ENCODE measurements at places on chromosomes 5 and 9. TPM values are rescaled to one million over a fixed set of nuclear protein-coding genes. Genes with fewer than 3 reads are reported as not detected.

GRCh38 chr5:135729321-135729786 is 105.1 kb upstream of the SLC25A48 start:
- DNase-seq: no peak

DNA sequence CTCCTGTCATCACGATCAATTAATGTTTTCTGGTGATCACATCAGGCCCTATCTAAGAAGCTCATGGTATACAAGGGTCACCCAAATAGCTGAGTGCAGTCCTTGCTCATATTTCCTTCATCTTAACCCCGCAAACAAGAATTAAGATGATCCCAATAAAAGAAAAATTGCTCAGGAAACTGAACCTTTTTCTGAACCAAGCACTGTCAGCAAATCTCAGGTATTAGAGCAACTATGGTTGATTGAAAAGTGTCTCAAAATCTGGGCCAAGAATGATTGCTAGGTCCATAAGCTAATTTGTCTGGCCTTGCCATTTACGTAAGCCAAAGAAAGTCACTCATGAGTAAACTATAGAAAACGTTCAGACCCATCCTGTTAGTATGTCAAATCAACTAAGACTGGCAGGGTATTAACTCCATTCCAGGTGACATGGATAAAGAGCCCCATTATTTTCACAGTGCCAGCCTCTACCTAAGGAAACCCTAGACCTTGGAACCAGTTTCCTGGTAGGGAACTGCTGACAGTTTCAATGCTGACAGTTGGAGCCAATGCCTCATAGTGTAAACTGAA is 209.3 kb downstream of the DEPDC1B start:
- no peak for DNase-seq

GRCh38 chr5:26622947-26623346 is 415.4 kb downstream of the CDH9 start:
- DNase-seq: no peak

Gene QRFP
- total RNA-seq: not detected

Gene PHYHD1
- 2.2 TPM for total RNA-seq

Gene IFNK
- not detected for total RNA-seq

Gene TLX3
- not detected for total RNA-seq

GRCh38 chr9:92563116-92564100 is 27.6 kb upstream of the ECM2 start:
- no peak for DNase-seq

Gene IQGAP2
- total RNA-seq: 0.36 TPM

DNA sequence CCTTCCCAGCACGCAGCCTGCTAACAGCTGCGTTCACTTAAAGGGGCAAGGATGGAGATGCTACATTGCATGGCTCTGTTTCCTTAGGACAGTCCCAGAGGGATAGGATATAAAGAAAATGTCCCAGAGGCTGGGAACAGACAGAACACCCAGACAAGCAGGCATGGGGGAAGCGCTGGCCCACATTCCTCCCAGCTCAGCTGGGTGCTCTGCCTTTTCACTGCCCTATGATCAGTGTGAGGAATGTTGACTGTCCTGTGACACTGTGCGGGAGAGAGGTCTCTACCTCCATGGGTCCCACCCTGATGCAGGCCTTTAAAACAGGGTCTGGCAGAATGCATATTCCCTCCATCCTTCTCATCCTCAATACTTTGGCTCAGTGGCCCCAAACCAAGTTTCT is 459.4 kb upstream of the DMAC1 start:
- DNase-seq: no peak

- DNase-seq: no peak
Measured at GRCh38 chr5:134445856-134446818, 34.5 kb upstream of the CDKN2AIPNL start.

DNA sequence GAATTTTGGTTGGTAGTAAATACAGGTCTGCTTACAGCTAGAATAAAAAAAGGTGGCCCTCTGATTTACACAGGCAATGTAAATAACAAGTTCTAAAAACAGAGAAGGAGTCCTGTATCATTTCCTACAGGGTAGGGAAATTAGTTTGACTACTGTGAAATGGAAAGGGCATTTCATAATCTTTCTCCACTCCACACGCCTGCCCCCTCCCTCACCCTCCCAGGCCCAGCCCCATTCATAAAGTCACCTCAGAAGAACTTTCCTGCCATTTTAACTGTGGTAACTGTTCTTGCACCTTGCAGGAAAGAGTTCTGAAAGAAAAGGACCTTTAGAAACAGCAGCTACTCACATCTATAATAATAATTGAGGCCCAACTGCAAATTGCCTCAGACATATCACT is 69.7 kb downstream of the MEF2C start:
- DNase-seq: no peak

Gene TMEM167A
- 34.6 TPM for total RNA-seq

DNA sequence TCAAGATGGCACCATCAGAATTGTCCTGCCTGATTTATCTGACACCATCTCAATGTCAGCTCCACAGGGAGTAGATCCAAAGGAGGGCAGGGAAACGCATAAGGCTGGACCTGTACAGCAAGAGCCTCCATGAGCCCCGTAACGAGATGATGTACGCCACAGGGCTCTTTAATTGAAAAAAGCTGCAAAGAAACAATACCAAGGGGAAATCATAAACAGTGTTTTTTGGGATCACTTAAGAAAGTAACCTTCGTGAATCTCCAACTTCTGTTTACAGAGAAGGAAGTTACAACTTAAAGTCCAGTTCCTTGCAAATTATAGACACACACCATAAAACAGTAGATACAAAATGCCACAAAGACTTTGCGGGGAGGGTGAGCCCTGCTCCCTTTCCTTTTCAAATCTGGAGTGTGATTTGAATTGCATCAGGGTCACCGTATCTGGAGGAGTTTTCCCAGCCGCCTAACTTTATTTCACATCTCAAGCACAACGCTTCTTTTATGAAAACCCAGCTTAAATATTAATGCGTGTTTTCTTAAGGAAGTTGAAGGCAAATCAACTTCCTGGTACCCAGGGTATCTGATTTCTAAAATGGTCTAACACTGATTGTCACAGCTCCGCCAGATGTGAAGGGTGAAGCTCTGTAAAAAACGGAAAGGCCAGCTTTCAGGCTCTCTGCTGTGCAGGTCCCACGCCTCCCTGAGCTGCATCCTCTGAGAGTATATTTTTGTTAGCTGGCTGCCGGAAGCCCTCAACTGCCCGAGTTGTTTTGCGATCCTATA is 88.9 kb downstream of the EBF1 start:
- DNase-seq: no peak

DNA sequence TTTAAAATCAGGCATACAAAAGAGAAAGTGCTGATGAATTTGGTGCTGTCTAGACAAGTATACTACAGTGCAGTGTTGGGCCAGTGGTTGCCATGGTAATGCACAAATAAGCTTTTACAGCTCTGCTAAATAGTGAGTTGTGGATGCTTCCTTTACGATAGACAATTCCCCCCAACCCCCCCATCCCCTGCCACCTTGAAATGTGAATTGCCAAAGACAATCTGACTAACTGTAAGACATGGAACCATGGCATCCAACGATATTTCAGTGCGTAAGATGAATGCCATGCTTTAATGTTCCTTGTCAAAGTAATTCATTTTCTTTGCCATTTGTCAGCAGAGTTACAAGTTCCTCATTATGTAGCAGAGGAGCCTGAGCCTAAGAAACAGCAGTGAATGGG is 91.5 kb upstream of the NREP start:
- peak; percentile 24 for DNase-seq

Gene NR4A3
- total RNA-seq: 1.9 TPM

Gene ADCY2
- total RNA-seq: not detected

GRCh38 chr5:172410160-172410559 is 44.2 kb downstream of the SH3PXD2B start:
- peak; percentile 87 for DNase-seq

- no peak for DNase-seq
Measured at GRCh38 chr9:104658496-104659195, 35.7 kb upstream of the OR13D1 start.

Gene SLC36A3
- not detected for total RNA-seq

DNA sequence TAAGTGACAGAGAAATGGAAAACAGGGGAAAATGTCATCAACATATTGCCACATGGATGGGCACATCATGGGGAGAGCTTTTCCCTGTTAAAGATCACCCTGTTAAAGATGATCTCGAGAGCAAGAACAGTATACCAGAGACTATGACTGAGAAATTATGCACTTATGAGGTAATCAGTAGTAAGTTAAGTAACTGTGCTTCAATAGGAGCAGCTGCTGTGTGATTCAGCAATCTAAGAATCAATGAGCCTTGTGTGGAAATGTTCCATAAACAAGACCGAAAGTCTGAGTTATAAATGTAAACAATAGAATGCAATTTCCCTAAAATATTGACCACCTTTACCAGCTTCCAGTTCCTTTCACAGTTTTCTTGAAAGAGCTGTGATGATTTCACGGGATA is 582.3 kb downstream of the CAAP1 start:
- DNase-seq: peak; percentile 86

- DNase-seq: peak; percentile 41
Measured at GRCh38 chr5:132098621-132099020, 25.0 kb downstream of the CSF2 start.

Gene IL3
- total RNA-seq: not detected

DNA sequence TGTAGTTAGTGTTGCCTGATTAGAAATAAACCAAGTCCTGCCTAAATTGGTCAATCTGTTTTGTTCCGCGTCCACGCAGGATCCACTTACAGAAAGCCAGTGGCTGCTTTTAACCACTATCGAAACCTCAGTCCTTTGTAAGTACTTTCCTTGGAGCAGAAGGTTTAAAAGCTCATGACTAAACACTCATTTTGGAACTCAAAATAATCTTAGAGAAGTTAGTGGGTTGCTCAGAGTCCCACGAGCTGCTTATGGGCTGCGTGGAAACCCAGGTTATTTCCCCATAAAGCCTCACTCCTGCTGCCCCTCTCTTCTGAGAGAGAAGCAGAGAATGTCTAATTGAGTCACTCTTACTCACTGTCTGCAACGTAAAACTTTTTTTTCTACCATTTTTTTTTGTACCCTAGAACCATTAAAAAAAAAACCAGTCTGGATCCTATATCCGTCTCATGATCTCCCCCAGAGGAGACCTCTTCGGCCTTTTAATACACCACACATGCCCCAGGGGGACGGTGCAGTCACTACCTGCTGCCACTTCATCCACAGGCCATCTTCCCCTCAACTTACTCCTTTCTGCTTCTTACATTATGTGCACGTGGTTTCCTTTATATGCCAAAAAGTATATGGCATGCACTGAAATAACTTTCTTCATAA is 7.6 kb downstream of the BASP1 start:
- peak; percentile 82 for DNase-seq

DNA sequence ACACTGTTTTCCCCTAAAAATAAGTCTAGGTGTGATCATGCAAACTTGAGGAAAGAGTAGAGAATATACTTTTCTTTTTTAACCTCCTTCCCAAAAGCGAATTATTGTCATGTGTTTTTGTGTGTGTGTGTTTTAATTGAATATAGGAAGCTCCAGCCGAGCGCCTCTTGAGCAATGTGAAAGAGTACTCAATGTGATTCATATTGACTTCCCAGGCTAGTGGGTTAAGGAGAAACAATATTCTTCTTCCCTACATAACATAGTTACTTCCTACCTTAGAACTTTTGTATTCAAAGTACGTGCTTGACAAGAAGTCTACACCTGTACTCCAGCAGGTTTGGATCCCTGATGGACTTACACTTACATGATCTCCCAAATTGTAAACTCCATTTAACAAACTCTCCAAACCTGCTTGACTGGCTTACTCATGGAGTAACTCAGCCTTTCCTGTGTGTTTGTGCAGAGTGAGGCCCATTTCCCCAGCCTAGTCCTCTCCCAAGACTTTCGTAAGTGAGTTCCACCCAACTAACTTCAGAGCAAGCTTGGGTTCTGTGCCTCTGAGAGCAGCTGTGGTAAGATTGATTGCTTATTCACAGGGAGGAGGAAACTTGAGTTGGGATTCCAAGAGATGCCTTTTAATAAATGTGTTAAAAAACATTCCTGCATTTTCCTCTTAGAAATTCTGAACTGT is 9.3 kb downstream of the SLC28A3 start:
- peak; percentile 26 for DNase-seq

GRCh38 chr5:153276151-153276550 is 214.3 kb upstream of the GRIA1 start:
- no peak for DNase-seq

DNA sequence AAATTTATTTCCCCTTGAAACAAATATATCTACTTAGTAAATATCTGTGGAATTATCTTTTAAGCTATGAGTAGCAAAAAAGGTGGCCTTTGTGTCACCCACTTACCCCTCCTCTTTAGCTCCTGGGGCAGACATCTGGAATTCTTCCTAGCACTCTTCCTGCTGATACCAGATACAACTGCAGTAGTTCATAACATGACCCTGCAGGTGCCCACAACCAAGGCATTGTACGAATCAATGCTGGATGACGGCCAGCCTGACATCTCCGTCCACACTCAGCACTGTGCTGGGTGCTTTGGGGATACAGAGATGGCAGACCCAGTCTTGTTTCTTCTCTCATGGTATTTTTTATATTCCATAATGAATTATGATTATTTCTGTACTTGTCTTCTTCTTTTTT is 152.3 kb downstream of the GOLPH3 start:
- DNase-seq: no peak

Gene FAM219A
- total RNA-seq: 4.8 TPM

DNA sequence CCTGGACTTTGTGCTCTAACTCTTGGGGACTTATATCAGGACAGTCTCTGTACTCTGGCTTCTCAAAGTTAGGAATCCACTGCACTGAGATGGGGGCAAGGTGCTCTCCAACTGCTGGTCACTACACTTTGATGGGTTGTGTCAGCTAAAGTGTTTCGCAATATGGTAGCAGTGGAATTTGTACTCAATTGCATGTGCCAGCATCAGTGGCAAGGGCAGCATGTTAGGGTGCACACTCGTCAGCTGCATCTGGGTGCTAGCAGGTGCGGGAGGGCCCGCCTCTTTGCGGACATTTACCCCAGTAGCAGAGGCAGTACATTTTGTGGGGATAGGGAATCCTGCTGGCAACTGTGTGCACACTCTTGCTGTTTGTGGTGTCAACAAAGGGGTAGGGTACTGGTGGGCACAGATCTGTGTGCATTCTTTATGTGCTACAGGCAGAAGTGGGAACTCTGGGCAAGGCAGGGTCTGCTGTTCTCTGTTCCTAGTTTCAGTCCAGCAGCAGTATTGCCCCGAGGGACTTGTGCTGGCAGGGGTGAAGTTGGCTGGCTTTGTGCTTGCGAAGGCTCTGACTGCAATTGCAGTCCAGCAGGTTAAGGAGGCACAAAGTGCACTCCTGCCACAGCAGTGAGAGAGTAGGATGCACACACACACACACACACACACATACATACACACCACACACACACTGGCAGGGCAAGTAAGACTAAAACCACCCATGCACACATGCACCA is 924.8 kb upstream of the CDH9 start:
- DNase-seq: no peak

- no peak for DNase-seq
Measured at GRCh38 chr5:99025298-99026045, 96.7 kb upstream of the CHD1 start.

DNA sequence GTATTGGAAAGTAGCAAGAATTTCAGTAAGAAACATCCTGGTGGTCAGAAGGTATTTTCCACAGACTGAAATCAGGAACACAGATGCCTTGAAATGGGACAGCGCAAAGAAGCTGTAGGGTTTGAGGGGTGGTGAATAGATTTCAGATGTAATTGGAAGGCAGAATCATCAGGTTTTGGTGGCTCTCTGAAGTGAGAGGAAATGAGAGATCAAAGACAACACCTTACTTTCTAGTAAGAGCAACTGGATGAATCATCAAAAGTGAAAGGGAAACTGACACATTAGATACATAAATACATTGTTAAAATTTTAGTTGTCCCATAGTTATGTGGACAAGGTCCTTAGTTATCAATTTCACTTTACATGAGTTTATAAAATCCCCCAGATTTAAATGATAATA is 188.2 kb upstream of the SLC27A6 start:
- DNase-seq: no peak

Gene PRDM9
- not detected for total RNA-seq

Measured in IMR-90 (cell line).